Activated CD8-positive, alpha-beta memory T cell treated with anti-CD3 and anti-CD28 coated beads for 4 hours (primary cell): ENCODE measurements at places on chromosomes 2 and 18.

GRCh38 chr18:8046441-8046840, 479.3 kb downstream of the PTPRM start:
- DNase-seq = no peak

DNA sequence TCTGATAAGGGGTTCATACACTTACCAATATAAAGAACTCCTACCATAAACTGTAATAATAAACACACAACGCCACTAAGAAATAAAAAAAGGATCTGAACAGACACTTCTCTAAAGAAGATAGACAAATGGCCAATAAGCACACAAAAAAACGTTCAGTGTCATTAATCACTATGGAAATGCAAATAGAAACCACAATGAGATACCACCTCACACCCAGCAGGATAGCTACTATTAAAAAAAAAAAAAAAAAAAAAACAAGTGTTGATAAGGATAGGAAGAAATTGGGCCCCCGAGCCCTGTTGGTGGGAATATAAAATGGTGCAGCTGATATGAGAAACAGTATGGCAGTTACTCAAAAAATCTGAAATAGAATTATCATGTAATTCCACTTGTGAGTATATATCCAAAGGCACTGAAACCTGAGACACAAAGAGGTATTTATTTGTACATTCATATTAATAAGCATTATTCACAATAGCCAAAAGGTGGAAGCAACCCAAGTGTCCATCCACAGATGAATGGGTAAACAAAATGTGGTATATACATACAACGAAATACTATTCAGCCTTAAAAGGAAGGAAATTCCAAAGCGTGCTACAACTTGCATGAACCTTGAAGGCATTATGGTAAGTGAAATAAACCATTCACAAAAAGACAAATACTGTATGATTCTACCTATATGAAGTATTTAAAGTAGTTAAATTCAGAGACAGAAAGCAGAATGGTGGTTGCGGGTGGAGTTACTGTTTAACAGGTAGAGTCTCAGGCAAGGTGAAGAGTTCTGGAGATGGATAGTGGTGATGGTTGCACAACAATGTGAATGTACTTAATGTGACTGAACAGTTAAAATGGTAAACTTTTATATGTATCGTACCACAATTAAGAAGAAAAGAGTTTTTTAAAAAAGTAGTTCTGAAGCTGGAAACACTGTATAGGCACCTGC, 17.9 kb downstream of the REV1 start:
- no peak for DNase-seq

DNA sequence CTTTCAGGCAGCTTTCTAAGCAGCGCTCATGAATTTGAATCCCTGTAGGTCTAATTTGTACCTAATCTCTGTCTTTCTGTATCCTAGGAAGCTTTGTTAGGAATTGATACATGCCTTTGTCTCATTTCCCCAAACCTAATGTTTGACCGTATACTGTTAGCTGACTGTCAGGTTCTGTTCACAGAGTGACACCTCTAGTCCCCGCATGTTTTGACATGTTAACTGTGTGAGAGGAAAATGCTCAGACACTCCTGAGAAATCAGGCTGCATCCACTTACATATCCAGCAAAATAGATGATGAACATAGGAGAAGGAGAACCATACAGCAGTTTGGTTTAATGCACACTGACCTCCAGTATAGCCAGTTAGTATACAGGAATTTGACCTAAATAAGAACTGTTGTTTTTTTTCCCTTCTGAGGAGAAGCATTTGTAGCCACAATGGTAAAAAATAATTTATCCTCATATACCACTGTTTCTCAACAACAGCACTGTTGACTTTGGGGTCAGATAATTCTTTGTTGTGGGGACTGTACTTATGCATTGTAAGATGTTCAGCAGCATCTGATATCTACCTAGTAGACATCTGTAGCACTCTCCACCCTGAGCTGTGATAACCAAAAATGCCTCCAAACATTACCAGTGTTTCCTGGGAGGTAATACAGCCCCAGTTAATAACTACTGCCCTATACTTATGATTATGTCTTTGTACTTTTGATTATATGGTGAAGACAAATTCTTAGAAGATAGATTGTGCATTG, 130.9 kb downstream of the NCOA1 start:
- no peak for DNase-seq

DNA sequence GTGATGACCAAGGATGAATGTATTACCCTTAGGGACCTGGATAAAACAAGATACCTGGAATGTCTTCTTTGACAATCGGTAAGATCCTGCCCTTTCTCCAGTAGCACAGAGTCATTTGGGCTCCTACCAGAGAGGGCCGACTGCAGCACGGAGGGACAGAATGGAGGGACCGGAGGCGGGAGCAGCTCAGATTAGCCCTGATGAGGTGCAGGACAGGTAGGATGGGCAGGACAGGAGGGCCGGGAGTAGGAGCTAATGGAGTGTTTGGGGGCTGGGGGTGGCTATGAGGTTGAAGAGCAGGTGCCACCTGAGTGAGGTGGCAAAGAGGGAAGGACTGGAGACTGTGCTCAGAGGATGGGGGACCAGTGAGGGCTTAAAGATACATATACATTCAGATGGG, 9.9 kb upstream of the PRELID3A start:
- DNase-seq = no peak

DNA sequence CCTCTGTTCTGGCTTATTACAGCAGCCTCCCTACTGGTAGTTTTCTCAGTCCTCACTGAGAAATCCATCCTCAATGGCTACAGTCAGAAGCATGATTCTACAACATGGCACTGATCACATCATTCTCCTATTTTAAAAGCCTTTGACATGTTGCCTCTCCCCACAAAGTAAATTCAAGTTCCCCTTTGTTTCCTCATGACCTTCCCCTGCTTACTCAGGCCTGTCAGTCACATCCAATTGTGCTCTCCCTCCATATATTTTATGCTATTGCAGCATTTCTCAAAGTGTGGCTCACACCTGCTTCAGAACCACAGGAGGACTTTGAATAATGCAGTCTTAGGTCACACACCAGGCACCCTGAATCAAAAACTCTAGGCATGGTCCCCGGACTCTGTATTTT, 124.6 kb downstream of the SPOPL start:
- no peak for DNase-seq

GRCh38 chr2:229712136-229712535, 2.2 kb downstream of the DNER start:
- no peak for DNase-seq

DNA sequence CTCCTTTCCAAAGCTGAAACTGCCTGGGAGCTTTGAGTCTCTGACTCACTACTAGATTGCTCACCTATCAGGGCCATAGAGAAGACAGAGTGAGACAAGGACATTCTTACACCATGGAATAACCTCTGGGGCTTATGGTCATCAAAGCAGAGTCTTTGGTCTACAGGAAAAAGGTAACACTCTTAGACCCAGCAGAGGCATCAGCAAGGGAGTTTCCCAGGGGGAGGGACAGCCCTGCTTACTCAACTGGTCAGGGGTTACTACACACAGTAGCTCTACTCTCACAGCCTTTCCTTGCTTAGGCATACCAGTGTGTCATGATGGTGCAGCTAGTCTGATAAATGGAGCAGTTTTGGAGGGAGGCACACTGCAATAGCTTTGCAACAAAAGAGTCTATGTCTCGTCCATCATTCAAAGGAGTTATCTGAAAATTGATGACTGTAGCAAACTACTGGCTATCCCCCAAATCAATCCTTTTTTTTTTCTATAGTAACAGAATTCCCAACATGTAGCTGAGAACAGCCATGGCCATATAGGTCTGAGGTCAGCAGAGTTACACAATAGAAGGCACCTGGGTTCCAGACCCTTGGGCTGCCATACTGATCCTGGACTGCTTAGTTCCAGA, 22.4 kb upstream of the CD28 start:
- DNase-seq = no peak

DNA sequence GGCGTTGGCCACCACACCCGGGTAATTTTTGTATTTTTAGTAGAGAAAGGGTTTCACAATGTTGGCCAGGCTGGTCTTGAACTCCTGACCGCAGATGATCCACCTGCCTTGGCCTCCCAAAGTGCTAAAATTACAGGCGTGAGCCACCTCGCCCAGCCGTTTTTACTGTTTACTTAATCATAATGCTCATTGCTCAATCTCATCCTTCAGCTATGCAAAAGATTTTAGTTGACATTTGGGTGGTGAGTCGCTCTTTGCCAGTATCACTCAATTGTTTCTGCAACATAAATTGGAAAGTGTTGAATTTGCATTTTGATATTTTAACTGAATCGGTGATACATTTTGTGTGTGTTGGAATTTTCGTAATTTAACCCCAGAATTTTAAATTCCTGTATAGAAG, 7.8 kb upstream of the ZNF532 start:
- DNase-seq = no peak

GRCh38 chr18:6449213-6449612, 34.5 kb upstream of the L3MBTL4 start:
- no peak for DNase-seq

GRCh38 chr2:120323807-120324399, 22.0 kb upstream of the INHBB start:
- DNase-seq = no peak

GRCh38 chr18:45611943-45612342, 3.3 kb upstream of the SLC14A2 start:
- no peak for DNase-seq

- DNase-seq = no peak
Observed at GRCh38 chr2:227783404-227784138, 30.1 kb upstream of the CCL20 start.

DNA sequence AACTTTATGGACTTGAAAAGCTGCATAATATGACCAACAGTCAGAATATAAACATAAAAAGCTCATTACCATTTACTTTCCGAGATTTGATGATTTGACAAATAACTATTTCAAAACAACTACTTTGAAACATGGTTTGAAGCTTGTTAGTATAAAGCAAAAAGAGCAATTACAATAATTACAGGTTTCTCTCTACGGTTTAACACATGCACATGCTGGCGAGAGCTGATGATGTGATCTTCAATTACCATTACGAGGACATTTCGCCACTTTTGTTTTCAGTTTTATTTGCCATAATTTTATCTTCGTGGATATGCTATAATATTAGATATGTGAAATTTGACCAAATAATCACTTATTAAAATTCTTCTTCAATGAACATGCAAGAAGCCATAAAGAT, 270.1 kb downstream of the TCF4 start:
- DNase-seq = no peak

GRCh38 chr18:44723411-44723810, 42.7 kb downstream of the SETBP1 start:
- DNase-seq = no peak

- no peak for DNase-seq
Observed at GRCh38 chr2:132815516-132815915, 145.5 kb upstream of the LYPD1 start.

DNA sequence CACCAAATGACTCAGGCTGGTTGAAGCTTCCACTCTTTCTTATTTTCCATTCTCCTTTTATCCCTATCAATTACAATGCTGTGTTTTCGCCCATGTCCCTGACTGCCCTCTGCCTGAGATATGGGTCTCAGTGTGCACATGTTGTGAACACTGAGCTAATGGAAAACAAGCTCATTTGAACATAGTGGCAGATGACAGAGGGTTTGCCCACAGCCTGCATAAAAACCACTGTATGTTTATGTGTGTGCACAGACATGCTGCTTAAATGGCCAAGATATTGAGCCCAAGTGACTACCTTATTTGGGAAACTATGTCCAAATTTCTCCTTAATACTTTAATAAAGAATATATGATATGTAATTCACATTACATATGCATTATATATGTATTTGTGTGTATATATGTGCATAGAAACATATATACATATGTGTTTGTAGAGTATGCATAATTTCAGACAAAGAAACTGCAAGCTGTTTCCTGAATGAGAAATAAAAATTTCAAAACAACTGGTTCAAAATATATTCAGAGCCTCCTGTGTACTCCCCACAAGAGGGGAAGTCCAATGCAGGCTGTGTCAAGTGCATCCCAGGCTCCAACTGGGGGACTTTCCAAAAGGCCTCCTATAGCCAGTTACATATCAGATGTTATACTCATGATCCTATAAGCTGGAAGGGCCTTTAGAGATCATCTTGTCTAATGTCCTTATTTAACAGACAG, 92.7 kb upstream of the CD302 start:
- DNase-seq = no peak

- DNase-seq = no peak
Observed at GRCh38 chr2:124081154-124081716, 56.1 kb downstream of the CNTNAP5 start.

DNA sequence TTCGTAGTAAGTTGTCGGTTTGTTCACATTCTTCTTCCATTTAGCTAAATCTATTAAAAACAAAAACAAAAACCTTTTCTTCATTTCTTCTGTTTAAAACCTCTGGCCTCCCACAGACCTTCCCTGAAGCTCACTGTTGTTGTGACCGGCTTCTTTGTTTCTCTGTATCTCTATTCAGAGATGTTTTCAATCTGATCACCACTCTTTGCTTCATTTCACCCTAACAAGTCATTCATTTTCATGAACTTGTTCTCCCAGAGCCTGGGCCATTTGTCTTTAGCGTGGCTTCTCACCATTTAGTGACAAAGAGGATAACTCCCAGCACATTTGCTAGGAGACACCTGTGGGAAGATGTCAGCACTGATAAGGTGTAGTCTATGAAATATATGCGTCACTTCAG, 794.2 kb downstream of the ERBB4 start:
- DNase-seq = no peak

- no peak for DNase-seq
Observed at GRCh38 chr2:152537081-152537651, 180.1 kb downstream of the PRPF40A start.

DNA sequence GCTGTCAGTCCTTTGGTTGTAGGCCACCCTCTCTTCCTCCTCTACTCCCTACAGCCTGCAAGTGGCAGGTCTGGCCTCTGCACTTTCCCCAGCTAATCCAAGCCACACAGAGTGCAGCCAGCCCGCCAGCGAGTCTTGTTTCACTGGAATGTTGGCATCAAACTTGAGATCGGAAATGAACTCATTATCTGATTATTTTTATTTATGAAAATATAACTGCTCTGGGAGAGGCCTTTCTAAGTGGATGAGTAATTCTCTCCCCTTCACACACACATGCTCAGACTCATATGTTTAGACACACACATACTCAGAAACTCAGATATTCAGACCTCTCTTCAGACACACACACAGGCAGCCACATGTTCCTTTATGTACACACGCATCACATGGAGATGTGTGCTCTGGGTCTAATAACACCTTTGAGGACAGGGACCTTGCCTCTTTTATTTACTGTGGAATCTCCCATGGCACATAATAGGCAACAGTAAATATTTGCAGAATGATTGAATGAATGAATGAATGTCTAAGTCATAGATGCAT, 151.3 kb downstream of the ZFP36L2 start:
- DNase-seq = no peak

DNA sequence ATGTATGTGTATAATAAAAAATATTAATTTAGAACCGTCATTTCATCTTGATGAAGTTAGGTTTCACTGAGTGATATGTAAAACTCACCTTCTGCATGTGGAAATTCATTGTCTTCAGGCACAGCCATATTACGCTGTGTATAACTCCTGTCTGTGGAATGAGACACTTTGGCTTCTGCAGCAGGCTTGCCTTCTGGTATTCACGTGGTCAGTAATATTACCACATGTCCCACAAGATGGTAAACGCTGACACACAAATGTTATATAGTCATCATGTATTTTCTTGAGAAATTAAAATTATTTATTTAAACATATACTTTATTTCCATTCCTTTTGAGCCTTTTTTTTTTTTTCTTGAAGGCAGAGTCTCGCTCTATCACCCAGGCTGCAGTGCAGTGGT, 25.1 kb upstream of the AAK1 start:
- no peak for DNase-seq

- no peak for DNase-seq
Observed at GRCh38 chr2:3460831-3461800, 58.2 kb downstream of the ADI1 start.

- DNase-seq = no peak
Observed at GRCh38 chr18:79576686-79577351, 102.8 kb upstream of the CTDP1 start.
